ENCODE measurements at places on chromosomes 6 and 20.

DNA sequence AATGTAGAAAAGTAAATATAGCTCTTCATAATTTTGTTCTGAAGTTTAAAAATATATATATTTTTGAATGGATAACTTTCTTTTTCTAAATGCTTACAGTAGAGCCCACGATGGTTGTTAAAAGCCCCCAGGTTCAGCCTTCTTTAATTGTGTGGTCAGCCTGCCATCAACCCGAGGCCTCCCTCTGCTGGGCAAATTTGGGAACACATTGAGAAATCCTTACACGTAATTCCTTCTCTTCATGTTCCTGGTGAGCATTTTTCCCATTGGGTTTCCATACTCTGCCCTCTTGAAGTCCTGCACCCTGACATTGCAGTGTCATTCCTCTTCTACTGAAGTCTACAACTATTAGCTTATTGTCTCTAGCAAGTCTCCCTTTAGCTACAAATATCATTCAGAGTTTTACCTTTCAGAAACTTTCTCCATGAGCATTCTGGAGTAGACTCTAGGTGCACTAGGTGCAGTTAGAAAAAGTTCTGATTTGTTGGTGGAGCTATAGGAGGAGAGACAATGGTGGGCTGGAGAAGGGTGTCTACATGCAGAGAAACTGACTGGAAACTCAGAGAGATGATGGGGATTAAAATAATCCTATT is 40.6 kb downstream of the TRIM38 start:
- DNase-seq, result peak; percentile 51

DNA sequence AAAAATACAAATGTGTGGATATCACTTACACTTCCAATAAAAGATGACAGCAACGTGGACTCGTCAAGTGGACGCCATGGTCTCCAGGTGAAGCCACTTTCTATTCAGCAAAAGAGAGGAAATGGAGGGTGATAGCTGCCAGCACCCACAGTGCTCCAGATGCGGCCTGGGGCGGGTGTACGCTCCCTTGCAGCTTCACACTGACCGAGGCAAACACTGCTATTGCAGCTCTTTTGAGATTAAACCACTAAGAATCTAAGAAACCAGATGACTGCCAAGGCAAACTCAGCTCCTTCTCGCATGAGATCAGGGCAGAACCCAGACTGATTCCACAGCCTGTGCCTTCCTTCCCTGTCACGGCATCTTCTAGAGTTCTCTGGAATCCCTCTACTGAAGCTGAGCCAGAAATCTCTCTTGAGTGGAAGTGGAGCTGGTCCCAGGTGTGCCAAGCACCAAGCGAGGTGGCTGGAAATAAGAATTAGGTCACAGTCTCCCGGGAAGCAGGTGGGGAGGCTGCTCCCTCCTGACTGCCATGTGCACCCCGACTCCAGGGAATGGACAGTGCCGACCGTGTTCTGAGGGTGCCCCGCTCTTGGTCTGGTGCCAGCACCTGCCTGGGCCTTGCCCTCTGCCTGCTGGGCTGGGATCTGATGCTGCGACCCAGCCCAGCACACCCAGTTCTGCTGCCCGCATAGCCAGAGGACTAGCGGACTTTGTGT is 90.1 kb upstream of the AFDN start:
- DNase-seq, result no peak

GRCh38 chr20:905396-905961 is 10.7 kb downstream of the ANGPT4 start:
- DNase-seq, result no peak

DNA sequence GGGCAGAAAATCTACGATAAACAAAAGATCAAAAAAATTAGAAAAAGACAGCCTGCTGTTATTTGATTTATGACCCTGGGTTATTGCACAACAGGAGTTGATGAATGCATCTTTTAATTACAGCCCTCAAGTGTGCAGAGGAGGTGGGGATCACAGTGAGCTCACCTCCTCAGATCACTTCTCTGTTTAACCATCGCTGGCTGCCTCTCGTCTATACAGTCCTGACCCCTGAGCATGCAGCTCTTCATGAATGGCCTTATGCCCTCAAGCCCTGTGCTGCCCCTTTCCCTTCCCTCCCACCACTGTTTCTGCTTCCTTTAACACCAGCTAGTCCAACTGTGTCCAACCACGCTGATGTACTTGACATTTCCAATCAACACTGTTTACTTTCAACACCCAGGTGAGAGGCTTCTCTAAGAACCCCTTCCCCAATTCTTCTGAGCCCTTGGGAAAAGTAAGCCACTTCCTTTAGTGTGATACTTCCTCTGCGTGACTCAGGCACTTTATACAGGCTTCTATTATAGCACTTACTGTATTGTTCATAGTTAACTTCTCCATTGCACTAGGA is 60.6 kb upstream of the RIPOR2 start:
- DNase-seq, result no peak

- DNase-seq, result no peak
Observed at GRCh38 chr6:109356237-109356636, 26.0 kb downstream of the CD164 start.

- no peak for DNase-seq
Observed at GRCh38 chr20:37389241-37389747, 43.4 kb downstream of the SRC start.

GRCh38 chr20:51661609-51662178 is 106.5 kb downstream of the ATP9A start:
- peak; percentile 57 for DNase-seq

DNA sequence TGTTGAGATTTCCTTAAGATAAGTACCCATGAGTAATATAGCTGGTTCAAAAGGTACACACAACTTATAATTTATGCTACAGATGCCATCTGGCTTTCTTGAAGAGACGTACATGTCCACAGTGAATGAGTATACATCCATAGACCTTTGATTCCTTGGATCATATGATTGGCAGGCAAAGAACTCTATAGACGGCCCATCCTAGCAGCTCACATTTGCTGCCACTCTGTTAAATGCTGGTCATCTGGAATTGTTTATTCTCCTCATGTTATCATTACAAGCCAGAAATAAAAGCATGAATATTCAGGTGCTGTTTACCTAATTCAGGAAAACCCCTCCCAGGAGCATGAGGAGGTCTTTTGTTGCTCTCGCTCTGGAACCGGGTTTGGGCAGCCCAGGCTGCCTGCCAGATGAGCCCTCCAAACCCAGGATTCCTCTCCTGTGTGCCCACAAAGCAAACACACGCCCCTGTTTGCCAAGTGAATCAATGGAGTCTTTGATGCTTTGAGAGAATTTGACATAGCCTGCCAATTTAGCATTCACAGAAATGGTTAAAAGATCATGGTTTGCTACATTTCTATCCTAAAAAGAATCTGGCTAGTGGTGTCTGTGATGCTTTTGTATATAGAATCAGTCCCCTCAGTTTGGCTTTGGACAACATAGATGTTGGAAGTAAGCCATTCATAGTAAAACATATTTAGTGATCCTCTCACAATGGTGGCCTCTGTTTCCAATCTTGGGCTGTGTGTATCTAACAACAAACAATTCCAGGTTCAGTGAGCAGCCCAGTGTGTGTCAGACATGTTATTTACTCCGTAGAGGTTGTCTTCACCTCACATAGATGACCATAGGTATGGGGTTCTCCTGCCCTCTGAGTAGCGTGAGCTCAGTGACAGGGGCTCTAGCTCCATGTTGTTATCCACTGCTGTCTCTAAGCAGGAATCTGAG is 17.5 kb upstream of the PLCG1 start:
- DNase-seq, result no peak

GRCh38 chr6:30720738-30721197 is 616 bp downstream of the TUBB start:
- peak; percentile 59 for DNase-seq

DNA sequence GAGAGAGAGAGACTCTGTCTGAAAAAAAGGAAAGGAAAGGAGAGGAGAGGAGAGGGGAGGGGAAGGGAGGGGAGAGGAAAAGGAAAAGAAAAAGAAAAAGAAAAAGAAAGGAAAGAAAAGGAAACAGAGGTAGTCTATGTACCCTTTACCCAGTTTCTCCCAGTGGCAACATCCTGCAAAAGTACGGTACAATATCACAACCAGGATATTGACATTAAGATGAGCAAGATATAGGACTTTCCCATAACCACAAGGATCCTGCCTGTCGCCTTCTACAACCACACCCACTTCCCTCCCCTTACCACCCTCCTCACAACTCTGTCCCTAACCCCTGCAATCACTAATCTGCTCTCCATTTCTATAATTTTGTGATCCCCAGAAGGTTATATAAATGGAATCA is 4.0 kb downstream of the C20orf96 start:
- DNase-seq, result no peak

DNA sequence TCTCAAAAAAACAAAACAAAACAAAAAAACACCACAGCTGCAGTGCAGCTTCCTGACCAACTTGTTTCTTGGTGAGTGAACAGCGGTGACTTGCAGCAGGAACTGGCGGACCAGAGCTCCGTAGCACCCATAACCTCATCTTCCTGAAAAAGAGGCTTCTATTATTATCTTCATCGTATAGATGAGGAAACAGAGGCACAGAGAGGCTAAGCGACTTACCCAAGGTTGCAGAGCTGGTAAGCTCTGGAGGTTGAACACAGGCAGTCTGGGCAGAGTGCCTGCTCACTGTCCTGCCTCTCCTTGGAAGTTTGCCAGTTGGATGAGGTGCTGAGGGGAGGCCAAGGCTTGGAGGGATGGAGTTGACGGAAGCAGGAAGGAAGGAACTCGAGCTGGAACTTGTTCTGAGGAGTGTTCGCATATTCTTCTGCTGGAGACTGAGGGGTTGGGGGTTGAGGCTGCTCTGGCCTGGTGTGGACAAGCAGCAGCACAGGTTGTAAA is 47.9 kb upstream of the CCDC167 start:
- no peak for DNase-seq

GRCh38 chr20:58006346-58007316 is 221.8 kb downstream of the ANKRD60 start:
- no peak for DNase-seq

GRCh38 chr20:10715035-10715434 is 41.2 kb upstream of the JAG1 start:
- DNase-seq, result peak; percentile 32

- no peak for DNase-seq
Observed at GRCh38 chr6:166739976-166740318, 112.9 kb upstream of the RPS6KA2 start.

DNA sequence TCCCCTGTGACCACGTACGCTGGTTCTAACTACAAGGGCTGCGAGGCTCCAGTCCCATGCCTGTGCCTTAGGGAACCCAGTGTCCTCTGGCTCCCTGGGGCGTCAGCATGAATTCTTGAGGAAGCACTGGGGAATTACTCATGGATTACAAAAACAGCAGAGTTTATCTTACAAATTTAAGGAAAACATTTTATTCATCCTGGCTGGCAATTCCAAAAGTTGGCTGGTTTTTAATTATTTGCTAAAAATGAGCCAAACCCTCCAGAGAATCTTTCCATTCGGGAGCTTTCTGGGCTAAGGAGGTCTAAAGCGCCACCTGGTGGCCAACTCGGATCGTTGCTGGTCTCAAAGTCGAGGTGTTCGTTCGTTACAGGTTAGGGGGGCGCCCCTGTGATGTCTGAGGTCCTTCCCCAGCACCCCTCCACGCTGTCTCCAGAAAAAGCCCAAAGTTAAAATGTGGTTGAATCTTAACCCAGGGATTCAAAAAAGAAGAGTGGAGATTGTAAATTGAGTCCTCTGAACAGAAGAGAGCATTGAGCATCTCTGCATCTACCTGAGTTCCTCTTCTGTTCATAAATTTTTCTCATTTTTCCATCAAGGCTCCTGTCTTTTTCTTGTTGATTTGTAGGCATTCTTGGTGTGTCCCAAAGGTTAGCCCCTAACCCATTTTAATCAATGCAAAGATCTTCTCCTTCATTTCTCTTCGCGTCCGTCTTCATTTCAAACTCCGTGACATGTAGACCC is 99.4 kb downstream of the BFSP1 start:
- peak; percentile 20 for DNase-seq

DNA sequence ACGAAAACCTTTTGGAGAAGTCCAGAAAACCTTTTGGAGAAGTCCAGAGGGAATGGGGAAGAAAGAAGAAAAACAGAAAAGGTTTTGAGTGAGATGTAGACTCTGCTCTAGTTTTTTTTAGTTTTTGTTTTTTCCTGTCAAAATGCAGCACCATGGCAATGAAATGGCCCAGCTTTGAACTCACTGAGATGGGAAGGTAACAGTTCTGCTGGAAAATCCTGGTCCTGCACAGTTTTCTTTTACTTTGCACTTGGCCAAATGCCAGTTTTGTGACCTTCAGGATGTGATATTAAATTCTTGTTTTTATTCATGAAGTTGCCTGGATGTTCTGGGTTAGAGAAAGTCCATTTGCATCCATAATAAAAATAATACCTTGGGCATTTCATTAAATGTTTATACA is 145.7 kb downstream of the CFAP61 start:
- no peak for DNase-seq

GRCh38 chr20:40191573-40191972 is 497.5 kb downstream of the MAFB start:
- DNase-seq, result no peak

GRCh38 chr20:1831096-1831495 is 64.1 kb upstream of the SIRPA start:
- no peak for DNase-seq

DNA sequence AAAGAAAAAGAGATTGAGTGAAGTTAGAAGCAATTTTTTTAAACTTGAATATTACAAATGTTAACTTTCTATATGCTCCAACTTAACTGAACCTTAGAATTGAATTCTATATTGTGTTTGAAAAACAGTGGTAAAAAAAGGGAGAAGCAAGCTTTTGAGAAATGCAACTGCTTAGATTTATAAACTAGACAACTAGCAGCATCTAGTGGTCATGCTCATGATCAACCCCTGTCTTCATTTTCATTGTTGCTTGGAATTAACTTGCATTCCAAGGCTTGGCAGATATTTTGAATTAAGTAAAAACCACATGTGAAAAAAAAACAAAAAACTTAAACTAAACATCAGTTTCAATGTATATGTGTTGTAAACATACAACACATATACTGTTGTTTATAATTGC is 113.1 kb downstream of the C6orf58 start:
- DNase-seq, result peak; percentile 26

GRCh38 chr20:61260905-61261304 is 8.8 kb downstream of the CDH4 start:
- no peak for DNase-seq

- DNase-seq, result no peak
Observed at GRCh38 chr20:50343490-50344179, 153.0 kb downstream of the CEBPB start.

All from HCEC 1CT (cell line).